ENCODE measurements at places on chromosomes 11 and 22.

GRCh38 chr11:127039591-127039990 lies 39.0 kb upstream of the KIRREL3 start:
- DNase-seq, result no peak

GRCh38 chr11:93025558-93026255 lies 56.3 kb downstream of the MTNR1B start:
- no peak for DNase-seq

GRCh38 chr11:77107950-77108349 lies 5.3 kb downstream of the OMP start:
- DNase-seq, result no peak

- DNase-seq, result no peak
Observed at GRCh38 chr11:74212533-74212932, 41.4 kb downstream of the PPME1 start.

DNA sequence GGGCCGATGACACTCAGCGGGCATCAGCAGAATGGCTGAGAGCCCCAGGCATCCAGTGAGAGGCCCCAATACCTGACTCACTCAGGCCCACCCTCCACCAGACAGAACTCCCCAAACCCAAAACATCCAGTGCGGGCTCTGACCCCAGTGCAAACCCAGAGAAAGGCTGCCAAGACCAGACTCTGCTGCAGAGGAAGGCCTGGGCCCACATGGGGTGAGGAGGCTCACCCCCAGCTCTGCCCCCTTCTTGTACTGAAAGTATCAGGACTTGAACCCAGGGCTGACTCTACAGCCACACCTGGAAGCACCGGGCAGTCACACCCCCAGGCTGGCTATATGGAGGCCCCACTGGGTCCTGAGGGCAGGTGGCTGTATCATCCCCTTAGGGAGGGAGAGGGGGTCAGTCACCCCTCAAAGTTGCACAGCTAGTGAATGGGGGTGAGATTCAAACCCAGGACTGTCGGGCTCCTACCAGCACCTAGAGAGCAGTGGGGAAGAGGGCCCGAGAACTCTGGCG lies 49.3 kb downstream of the IGLL1 start:
- no peak for DNase-seq

DNA sequence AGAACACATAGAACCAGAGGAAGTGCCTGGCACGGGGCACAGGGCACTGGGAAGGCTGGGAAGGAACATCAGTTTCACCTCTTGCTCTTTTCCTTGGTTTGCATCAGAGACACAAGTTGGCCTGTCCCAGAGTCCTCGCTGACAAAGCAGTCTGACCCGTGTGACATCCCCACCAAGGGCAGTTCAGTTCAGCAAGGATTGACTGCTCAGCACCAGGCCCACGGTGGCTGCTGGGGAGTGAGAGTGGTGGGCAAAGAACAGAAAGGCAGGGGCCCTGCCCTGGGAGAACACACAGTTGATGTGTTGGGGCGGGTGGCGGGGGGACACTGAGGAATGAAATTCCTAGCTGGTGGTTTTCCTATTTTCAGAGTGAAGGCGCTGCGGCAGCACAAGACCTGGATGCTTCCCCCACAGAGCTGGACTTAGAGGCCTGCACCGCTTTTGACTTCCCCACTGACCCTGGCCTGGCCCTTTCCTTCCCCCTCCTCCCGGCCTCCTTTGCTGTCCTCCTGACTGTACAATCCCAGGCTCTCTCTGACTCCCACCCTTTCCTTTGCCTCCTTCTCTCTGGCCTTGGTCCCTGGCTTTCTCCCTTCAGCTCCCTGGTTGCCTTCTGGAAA lies 2.2 kb upstream of the TMPRSS13 start:
- DNase-seq, result no peak

- no peak for DNase-seq
Observed at GRCh38 chr11:129946256-129946655, 50.9 kb upstream of the NFRKB start.

DNA sequence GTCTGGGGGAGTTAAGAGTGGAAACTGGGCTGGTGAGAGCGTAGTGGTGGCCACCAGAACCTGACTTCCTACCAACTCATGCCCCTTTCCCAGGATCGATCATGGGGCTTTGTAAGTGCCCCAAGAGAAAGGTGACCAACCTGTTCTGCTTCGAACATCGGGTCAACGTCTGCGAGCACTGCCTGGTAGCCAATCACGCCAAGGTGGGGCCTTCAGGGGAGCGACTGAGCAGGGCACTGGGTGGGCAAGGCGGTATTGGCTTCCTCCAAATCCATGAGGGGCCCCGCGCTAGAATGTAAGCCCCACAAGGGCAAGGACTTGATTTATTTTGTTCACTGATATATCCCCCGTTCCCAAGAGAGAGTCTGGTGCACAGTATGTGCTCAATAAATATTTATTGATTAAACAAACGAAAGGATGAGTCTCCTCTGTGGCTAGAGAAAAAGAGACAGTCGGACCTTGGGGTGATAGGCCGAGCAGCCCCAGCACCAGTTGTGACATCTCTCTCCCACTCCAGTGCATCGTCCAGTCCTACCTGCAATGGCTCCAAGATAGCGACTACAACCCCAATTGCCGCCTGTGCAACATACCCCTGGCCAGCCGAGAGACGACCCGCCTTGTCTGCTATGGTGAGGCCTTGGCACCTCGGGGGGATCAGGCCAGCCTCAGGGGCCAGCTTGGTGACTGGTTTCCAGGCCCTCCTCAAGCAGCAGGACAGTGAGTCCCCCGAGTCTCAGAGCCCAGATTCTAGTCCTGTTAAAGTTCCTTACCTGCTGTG lies 765 bp downstream of the ZFPL1 start:
- DNase-seq, result no peak

DNA sequence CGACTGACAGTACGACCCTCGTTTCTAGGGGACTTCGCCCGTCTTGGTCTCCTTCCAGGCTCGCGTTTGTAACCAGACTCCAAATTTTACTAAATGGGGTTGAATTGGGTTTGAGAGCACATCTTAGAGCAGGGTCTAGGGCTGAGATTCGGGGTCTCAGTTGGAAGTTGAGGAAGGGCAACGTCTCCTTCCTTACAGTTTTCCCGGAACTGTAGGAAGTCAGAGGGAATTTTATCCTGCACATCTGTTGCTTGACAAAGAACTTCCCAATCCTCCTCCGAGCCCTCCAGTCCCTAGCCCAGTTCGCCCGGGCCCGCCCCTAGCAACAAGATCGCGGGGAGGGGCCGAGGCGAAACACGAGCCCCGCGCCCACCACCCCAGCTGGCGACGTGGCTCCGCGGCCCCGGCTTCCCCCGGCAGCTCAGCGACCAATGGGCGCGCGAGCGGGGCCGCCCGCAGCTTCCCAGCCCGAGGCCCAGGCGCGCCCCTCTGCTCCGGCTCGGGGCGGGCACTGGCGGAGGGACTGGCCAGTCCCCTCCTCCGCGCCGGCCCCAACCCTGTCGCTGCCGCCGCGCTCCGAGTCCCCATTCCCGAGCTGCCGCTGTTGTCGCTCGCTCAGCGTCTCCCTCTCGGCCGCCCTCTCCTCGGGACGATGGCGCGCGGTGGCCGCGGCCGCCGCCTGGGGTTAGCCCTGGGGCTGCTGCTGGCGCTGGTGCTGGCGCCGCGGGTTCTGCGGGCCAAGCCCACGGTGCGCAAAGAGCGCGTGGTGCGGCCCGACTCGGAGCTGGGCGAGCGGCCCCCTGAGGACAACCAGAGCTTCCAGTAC lies at the start of gene RCN1:
Gene RCN1, plus strand, starts transcription at position 530 of the 826 bp plus-strand sequence. Its CDS starts 123 bp downstream, at position 653.
- DNase-seq, result peak; percentile 90

DNA sequence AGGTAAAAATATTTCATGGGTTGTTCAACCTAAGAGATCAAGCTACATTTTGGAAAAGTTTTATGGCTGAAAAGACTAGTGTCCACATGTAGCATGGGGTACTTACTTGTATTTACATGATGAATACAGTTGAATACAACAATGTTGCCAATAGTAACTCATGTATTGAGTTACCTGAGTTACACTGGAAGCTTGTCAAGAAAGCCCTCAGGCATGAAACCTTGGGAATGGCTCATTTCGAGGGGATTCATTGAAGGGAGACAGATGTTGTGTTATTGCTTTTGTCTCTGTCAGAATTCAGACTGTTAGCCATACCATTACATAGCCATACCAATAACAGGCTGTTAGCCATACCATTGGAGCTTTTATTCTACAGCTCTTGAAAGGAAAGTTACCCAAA lies 9.2 kb downstream of the OR51F2 start:
- peak; percentile 31 for DNase-seq
